Hepatic stellate cell (primary cell): ENCODE measurements at places on chromosomes 1 and 21.

GRCh38 chr21:45443595-45444181 lies 38.7 kb downstream of the COL18A1 start:
- no peak for DNase-seq

DNA sequence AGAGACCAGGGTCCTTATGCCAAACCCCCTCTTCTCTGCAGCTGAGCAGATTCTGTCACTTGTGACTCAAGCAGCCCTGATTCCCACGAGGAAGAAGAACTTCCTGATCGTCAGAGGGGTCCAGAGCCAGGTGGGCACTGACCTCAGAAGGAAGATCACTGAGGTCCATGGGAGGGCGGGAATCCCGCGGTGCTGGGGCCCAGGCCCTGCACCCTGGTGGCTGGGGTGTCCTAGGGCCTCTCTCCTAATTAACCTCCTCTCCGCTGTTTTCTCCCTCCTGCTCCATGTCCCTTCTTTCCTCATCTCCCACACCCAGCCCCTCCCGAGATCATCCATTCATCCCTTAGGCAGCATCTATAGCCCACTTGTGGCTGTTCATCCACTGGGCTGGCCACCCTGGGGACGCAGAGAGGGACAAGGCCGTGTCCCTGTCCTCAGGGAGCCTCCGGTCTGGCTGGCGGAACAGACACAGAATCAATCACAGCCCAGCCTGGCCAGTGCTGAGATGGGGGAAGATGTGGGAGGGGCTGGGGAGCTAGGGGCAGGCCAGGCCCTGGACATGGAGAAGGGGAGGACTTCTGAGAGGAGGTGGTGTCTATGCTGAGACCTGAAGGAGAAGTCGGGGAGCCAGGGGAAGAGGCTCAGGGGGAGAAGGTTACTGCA lies 638.3 kb downstream of the MATN1 start:
- DNase-seq, result peak; percentile 17

- no peak for DNase-seq
These were observed 15.5 kb downstream of the DYRK1A start for GRCh38 chr21:37381883-37382585.

GRCh38 chr1:5662086-5662743 lies 330.0 kb downstream of the NPHP4 start:
- no peak for DNase-seq

GRCh38 chr1:43466403-43466802 lies 12.7 kb upstream of the HYI start:
- no peak for DNase-seq

DNA sequence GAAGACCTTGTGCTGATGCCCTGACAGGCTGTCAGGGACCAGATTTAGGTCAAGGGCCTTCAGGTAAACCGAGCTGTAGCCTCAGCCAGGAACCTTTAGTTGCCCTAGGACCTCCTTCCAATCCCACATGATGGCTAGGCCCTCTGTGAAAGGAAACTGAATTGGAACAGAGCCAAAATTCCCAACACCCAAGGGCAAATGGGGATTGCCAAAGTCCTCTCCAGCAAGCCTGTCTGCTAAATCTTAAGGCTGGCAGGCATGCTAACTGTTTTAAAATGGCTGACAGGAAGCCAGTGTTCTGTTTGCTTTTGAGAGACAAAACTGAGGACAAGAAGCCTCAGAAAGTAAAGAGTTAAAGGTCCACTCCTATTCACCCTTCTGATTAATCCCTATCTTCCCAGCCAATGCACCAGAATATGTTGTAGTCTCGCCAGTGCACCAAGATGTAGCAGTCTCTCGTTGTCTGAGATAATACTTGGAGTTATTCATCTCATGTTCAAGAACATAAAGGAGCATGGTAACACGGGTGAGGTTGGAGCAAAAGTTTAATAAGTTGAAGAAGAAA lies 35.1 kb downstream of the MSTO1 start:
- no peak for DNase-seq

GRCh38 chr21:42558846-42559245 lies 45.2 kb downstream of the SLC37A1 start:
- no peak for DNase-seq

GRCh38 chr1:21292984-21293536 lies 2.8 kb upstream of the ECE1 start:
- no peak for DNase-seq

DNA sequence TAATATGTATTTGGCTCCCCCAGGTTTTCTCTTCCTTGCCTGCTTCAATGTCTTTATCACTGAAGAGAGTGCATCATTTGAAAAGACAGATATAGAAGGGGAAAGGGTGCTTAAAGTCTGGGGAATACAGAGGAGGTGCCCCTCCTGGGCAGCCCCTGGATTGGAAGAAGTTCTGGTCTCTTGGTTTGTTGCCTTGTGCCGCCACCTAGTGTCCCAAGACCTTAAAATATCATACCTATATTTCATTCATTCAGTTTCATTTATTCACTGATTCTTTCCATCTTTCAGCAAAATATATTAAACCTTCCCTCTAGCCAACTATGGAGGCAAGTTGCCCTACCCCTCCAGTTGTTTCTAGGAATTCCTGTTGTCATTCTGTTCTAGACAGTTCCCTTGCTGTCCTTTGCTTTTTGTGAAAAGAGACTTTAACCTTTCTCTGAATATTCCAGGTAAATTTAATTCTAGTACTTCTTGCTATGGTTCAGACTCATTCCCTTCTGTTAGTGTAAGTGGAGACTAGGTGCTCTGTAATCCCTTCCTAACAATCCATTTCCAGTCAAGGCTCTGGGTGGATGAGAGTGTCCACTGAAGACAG lies 56.1 kb downstream of the MEF2D start:
- DNase-seq, result no peak

DNA sequence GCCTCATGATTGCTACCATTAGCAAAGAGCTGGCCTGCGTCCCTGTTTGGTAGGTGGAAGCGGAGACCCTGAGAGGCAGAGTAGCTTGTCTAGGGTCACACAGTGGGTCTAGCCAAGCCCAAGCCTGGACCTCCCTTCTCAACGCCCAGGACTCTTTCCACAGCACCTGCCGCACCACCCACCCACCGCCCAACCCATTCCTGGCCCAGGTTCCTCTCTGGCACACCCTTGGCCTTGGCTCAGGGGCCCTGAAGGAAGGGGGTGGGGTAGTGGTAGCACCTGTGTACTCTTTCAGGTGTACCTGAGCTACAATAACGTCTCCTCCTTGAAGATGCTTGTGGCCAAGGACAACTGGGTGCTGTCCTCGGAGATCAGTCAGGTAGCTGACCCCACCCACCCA lies 19.3 kb downstream of the FAM151A start:
- DNase-seq, result no peak

DNA sequence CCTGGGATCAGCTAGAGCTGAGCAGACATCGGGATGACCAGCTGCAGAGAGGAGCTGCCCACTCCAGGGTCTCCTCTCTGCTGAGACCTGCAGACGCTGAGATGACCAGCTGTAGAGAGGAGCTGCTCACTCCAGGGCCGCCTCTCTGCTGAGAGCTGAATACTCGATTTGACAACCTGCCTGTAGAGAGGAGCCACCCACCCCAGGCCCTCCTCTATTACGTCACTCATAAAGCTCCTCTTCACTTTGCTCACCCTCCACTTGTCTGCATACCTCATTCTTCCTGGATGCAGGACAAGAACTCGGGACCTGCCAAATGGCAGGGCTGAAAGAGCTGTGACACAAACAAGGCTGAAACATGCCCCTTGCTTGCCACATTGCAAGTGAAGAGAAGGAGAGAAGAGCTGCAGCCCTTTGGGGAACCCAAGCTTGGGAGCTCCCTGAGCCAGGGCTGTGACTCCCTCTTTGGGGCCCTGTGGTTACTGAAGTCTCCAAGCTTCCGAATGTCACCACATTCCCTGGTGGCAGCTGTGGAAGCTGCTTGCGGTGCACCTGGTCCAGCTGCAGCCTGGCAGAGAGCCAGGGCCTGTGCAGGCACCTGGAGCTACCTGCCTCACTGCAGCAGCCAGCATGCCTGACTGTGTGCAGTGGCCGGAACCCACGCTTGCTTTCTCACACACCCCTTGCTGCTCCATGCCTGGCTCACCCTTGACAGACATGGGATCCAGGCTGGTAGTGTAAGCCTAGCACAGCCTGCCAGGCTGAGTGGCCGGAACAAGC lies 59.6 kb downstream of the CC2D1B start:
- DNase-seq, result no peak

GRCh38 chr1:27111626-27112573 lies 43.0 kb downstream of the SLC9A1 start:
- peak; percentile 98 for DNase-seq

GRCh38 chr1:25573961-25574360 lies 30.6 kb downstream of the LDLRAP1 start:
- no peak for DNase-seq

DNA sequence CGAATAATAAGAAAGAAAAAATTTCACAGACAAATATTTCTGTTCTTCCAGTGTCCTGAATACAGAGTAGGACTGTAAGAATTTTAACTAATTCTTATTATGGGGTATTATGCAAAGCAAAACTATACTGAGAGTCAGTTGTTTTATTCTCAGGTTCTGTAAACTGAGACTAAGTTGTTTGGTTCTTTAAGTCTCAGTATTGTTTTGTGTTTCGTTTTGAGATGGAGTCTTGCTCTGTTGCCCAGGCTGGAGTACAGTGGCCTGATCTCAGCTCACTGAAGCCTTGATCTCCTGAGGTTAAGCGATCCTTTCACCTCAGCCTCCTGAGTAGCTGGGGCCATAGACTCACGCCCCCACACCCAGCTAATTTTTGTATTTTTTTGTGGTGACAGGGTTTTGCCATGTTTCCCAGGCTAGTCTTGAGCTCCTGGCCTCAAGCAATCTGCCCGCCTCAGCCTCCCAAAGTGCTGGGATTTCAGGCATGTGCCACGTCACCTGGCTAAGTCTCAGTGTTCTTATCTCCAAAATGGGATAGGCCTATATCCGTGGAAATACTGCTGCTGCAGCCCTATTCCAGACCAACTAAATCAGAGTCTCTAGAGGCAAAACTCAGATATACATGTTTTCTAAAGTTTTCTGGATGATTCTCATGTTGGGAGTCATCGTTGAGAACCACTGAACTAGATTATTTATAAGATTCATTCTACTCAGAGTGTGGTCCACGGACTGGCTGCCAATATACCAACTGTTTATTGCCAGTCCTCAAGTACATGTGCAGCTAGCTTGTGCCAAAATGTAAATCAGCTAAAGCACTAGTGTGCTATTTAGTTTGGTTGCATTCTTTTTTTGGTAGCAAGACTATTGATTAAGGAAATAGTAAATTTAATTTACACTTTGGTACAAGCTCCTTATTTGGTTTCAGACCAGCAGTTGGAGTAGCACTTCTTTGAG lies 116.6 kb downstream of the HS2ST1 start:
- DNase-seq, result no peak

GRCh38 chr1:184324972-184325371 lies 61.9 kb upstream of the C1orf21 start:
- DNase-seq, result no peak

DNA sequence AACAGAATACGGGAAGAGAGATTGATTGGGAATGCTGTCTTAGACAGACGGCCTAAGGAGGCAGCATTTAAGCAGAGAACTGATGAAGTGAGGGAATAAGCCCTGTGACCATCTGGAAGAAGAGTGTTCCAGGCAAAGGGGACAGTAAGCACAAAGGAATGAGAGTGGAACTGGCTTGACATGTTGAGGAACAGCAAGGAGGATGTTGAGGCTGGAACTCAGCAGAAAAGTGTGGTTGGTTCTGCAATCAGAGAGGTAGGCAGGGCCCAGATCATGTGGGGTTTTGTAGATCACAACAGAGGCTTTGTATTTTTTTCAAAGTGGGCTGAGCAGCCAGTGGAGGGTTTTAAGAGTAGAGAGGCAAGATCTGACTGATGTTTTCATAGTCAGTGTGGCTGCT lies 157.4 kb downstream of the DNM3 start:
- no peak for DNase-seq

DNA sequence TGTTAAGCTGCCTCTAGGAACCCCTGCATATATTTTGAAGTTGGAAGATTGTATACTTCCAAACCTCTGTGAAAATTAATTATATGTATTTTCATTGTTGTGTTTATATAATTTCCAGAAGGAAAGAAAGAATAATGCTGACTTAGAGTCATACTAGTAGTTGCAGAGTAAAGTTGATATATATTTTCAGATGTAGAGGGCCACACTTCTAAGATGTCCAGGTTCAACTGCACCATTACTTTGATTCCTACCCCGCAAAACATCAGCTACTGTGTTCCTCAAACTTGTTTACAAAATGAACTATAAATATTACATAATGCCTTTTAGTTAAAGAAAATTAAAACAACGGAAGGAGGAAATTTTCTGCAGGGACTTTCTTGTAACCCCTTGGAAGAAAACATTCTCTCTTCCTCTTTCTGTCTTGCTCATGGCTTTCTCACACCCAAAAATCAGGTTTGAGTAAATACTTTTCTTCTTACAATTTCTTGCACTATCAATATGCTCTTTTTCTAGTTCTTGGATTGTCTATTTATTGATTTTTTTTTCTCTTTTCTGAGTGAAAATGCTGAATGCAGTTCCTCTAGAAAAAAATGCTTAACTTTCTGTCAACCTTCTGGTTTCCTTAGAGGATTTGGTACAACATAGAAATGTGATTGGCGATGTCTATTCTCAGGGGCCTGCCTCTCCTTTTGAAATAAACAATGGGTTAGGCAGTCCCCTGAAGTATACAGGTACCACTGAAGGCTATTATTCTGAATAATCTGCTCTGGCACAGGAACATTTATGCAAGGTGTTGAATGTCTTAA lies 867.8 kb downstream of the TTLL7 start:
- DNase-seq, result no peak

GRCh38 chr21:45461369-45461750 lies 56.4 kb downstream of the COL18A1 start:
- DNase-seq, result no peak

DNA sequence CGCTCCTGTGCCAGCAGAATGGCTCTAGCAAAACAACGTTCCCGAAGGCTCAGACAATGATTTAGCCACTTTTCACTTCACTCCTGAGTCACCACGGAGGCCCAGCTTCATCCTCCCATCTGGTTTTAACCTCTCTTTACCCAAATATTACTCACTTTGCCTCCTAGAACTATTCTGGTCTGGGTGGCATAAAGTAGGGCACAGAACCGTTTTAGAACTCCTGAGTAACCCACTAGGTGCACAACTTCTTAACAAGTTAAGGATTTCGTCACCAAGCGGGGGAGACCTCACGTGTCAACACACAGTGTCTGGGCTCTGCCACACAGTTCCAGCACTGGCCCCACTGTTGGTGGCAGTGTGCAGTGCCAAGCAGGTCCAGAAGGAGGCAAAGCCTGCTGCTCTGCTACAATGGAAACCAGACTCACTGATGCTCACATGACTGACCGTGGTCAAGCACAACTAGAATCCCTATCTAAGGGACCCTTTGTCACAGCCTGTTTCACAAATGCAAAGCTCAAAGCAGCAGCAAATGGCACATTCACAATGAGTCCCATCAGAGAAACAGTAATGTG lies 121.7 kb downstream of the SIPA1L2 start:
- no peak for DNase-seq

DNA sequence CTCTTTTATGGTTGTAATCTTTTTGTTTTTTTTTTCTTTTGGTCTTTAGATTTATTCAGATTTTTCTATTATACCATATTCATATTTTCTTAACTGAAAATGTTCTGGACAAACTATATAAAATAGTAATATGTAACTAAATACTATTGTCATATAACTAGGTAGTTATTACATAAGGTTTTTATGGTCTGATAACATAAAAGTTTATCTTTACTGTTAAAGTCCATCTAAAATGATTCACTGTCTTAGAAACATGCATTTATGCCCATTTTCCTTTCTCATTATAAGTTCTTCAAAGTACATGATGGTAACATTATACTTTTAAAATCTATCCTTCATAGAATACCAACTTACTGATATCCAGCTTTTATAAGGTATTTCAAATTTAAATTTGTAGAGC lies 29.1 kb downstream of the IARS2 start:
- no peak for DNase-seq
